HFFc6 (cell line): ENCODE measurements at places on chromosomes 12 and 14. TPM values are rescaled to one million over a fixed set of nuclear protein-coding genes. Genes with fewer than 3 reads are reported as not detected.
A peak's percentile ranks its signal among the peaks of the same experiment; 100 is the strongest.

The GPHB5 gene
- not detected in 3 replicates for total RNA-seq

The TOMM20L gene
- total RNA-seq: not detected in 3 replicates

The E2F7 gene
- 6.9 to 21.7 TPM (median 16.1 TPM) in 3 replicates for total RNA-seq

DNA sequence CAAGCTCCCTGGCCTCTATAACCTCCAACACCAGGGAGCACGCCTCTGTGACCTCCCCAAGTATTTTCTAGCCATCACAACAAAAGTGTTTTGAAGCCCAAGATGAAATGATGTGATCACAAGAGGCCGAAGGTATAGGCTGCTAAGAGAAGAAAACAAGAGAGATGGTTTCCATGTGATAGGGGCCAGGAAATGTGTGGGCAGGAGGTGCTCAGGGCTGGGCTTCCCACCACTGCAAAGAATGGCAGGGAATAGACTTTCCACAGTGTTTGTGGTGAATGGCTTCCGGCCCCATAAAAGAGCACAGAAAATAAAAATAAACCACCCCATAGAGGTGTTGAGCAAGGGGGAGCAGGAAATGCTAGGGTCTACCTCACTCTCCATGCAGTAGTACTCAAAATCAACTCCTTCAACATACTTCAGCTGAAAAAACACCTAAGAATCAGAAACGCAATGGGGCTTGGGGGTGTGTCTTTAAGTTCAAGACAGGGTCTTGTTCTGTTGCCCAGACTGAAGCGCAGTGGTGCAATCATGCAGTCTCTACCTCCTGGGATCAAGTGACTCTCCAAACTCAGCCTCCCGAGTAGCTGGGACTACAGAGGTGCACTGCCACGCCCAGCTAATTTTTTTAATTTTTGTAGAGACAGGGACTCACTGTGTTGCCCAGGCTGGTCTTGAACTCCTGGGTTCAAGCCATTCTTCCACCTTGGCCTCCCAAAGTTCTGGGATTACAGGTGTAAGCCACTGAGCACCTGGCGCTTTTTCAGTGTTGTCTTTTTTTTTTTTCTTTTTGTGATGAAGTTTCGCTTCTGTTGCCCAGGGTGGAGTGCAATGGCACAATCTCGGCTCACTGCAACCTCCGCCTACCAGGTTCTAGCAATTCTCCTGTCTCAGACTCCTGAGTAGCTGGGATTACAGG is 27.1 kb downstream of the DAD1 start:
- DNase-seq: no peak

GRCh38 chr12:67876305-67876915 is 112.8 kb upstream of the IFNG-AS1 start:
- DNase-seq: no peak

GRCh38 chr12:6076346-6076745 is 48.1 kb downstream of the VWF start:
- no peak for DNase-seq

DNA sequence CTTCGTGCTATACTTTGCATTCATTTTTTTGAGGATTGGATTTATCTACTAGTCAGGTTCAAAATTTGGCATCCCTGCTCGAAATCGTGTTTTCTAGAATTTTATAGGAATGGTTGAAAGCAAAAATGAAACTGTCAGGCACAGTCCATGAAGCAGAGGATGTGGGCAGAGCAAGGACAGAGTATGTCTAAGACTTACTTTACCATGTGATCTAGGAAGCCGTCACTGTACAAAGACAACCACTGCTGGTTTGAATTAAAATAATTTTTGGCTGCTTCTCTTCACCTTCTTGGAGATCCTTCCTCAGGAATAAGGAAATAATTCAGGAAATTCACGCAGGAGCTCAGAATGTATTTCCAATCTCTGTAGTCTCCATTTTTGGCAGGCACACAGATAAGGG is 31.6 kb upstream of the SGPP1 start:
- no peak for DNase-seq

DNA sequence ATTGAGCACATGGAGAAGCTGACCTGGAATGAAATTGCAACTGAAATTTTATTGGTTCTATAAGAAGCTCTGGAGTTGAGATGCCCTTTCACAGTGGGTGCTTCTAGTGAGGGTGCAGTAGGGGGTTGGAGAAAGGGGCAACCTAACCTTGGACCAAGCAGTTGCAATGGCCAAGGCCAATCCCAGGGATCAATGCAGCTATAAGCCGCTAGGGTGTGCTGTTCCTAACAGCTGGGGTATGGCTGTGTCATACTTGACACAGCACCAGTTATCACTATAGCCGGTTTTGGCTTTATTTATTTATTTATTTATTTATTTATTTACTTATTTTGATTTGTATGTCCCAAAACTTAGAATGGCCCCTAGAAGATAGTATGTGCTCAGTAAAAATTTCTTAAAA is 505.9 kb downstream of the FLRT2 start:
- DNase-seq: peak; percentile 15

DNA sequence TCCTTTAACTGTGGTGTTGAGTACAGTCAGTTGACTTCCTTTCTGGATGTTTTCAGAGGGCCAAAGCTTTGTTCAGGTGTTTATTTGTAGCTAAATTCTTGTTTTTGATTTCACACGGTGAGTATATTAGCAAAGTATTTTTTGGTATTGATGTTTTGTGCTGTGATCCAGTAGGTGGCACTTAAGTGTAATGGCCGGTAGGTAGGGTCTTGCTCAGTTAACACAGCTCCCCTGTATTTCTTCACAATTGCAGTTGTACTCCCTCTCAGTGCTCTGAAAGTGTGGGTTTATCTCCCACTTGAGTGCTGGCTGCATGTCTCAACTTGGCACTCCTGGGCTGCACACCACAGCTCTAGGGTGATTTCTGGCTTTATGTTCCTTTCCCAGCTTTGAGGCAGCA is 339.5 kb downstream of the AEBP2 start:
- no peak for DNase-seq

GRCh38 chr14:71238835-71239234 is 331.6 kb downstream of the PCNX1 start:
- DNase-seq: no peak

DNA sequence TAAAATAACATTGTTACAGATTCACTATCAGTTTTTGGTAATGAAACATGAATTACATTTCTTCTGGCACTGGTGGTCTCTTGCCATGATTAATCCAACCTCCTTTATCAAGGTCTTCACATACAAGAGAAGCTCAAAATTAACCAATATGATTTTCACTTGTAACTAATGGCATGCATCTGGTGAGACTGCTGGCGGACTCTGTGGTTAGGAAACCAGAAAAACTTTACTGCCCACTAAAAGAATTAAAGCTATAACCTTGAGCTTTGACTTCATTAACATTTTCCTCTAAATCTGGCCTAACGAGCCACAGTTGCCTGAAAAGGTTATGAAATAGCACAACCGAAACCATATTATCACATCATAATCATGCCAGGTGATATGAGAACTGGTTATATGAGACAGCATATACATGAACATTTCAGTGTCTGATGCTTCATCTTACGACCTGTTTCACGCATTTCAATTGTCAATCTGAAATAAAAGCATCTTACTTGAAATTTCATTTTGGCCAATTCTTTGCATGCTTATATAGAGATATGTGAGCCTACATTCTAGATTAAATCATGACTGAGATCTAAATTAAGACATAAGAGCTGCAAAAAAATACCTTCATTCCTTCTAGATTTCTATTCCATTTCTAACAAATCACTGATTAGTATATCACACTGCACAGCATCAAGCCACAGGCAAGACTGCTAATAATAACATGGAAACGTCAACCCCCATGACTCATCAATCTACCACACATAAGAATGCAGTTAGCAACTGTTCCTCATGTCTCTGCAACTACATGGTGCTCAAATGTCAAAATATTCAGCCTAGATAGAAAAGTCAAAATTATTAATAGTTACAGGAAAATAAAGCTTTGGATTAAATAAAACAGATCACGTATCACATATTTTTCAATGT is 89.3 kb downstream of the OSBPL8 start:
- DNase-seq: peak; percentile 85

DNA sequence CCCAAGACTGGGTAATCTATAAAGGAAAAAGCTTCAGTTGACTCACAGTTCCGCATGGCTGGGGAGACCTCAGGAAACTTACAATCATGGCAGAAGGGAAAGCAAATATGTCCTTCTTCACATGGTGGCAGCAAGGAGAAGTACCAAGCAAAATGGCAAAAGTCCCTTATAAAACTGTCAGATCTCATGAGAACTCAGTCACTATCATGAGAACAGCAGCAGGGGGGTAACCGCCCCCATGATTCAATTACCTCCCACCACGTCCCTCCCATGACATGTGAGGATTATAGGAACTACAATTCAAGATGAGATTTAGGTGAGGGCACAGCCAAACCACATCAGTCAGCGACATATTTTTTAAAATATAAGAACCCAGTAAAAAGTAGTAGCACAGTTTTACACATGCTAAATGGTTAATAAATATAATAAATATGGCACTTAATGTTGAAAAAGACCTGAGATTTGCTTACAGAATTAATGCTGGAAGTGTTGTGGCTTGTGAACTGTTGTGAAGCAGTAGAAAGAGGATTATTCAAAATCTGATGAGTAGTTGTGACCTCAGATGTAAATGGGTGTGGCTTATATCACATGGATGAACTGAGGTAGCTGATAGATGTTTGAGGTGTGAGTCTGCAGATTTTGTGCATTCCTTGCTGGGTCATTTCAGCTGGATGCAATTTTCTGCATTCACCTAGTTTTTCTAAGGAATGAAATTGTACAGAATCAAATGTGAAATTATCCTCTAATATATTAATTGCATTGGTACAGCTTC is 46.9 kb upstream of the CHPT1 start:
- DNase-seq: no peak

DNA sequence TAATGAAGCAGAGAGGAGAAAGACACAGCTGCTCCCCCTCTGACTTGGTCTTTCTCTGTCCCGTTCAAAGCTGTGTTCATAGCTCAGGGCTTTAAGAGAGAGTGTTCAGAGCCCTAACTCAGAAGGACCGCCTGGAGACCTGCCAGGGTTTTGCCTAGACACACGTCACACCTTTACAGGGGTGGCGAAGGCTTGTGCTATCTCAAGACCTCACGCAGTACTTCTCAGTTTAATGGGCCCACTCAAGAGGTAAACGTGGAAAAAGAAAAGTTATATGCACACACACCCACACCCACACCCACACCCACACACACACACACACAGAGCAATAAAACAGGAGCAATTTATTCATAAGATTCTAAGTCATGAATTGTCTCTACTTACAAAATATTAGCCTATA is 374.3 kb downstream of the C12orf75 start:
- DNase-seq: no peak

DNA sequence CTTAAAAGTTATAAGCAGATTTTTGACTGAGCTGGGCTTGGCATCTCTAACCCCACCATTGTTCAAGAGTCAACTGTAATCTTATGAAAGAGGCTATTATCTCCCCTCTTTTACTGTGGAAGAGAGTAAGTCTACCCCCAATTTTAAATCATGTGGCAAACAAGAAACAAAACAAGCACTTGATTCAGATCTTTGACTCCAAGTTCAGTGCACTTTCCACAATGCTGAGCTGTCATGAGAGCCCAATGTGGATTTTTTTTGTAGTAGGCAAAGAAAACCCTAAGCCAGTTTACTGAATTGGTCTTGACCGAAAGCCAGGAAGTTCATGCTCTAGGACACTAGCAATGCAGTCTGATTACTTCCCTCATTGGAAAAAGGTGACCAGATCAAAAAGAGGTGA is 306.2 kb downstream of the GALC start:
- DNase-seq: no peak
